Activated T-helper 1 cell treated with anti-CD3 and anti-CD28 coated beads, Interleukin-2, amount 50 U/mL, for 16 hours (primary cell): ENCODE measurements at places on chromosomes 11 and 22.

- no peak for DNase-seq
Measured at GRCh38 chr11:27281740-27282590, 81.0 kb downstream of the CCDC34 start.

GRCh38 chr11:31798057-31798553, 13.0 kb downstream of the PAX6 start:
- DNase-seq, result no peak

GRCh38 chr11:120867988-120868387, 155.9 kb upstream of the TBCEL start:
- DNase-seq, result no peak

- no peak for DNase-seq
Measured at GRCh38 chr11:117438371-117439000, 110.8 kb downstream of the CEP164 start.

DNA sequence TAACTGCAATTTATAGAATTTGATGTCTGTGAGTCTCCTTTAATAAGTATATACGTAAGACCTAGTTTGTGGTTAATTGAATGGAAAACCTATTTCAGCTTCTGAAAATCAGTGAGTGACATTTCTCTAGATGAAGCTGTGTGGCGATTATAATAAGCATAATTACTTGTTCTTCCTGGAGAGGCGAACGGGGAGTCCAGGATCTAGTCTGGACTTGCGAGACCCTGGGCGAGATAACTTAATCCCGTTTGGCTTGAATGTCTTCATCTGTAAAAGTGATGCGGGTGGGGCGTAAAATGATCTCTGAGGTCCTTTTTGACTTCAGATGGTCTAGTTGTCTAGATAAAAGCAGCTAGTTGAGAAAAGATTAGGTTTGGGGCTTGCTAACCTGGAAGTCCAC, 1.1 kb downstream of the PRRG4 start:
- no peak for DNase-seq

DNA sequence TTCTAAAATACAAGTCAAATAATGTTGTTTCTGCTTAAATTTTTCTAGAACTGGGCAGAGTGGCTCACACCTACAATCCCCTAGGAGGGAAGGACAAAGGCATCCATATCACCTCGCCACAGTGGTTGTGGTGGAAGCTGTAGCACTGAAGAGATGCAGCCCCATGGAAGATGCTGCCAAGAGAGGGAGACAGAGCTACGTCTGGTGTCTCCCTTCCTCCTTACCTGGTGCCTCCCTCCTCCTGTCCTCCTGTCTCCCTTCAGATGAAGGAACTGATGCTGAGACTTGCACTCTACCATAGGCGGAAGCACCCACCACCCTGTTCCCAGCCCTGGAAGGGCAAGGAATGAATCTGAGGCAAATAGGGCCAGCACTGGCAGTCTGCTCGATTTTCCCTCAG, 22.3 kb downstream of the MMP27 start:
- DNase-seq, result no peak

GRCh38 chr22:32858957-32859356, 57.5 kb downstream of the TIMP3 start:
- DNase-seq, result no peak

DNA sequence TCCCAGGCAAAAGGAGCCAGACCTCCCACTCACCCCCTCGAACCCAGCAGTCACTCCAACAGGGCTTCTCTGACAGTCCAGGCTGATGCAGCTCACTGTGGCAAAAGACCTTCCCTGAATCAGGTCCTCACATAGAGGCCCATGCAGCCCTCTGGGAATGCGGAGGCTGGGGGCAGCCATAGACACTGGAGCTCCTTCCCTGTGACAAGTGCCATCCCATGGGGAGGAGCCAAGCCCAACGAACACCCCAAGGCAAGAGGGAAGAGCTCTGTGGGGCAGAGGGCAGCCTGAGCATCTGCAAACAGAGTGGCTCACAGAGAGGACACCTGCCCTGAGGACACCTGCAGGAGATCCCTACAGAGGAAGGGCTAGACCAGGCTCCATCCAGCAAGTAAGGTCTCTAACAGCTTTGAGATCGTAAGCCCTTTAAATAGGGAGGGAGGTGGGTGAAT, at the start of gene LINC01488:
Gene LINC01488 (plus strand): TSS at position 271 of the 452 bp plus-strand sequence.
- no peak for DNase-seq

- DNase-seq, result no peak
Measured at GRCh38 chr11:2387266-2387987, 10.3 kb downstream of the CD81 start.

DNA sequence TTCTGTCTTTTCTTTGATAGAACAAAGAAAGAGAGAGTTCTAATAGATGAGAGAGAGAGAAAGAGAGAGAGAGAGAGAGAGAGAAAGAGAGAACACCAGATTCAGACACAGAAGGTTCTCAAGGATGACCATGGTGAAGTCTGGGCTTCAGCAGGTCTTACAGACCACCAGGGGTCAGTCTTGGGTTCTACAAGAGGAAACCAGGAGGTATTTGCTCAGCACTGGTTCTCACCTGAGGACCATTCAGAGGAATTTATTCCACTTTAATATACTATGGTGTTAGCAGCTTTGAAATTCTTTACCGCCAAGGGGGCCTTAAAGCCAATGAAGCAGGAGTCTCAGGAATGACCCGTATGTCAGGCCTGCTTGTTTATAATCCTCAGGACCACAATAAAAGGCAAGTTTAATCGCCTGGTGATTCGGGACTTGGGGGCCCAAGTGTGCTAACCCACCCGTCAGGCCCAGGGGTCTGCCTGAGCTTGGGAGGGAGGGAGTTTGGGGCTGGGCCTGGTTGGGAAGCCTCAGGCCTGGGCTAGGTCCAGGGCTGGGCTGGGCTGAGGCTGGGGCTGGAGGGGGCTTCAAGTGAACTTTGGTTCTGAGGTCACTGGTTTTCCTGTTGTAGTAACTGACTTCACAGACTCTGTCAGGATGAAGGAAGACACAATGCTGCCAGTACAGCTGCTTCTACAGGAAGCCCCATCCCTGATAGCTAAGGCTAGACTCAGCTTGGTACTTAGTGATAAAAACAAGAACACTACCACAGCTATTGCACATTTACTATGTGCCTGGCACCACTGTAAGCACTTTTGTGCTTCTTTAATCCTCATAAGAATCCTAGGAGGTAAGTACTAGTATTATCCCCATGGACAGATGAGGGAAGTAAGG, 179.2 kb upstream of the ZBED5 start:
- no peak for DNase-seq

GRCh38 chr22:30892286-30892685, 76.3 kb downstream of the MORC2 start:
- no peak for DNase-seq

GRCh38 chr11:2690596-2691354, 9.0 kb downstream of the KCNQ1OT1 start:
- DNase-seq, result no peak

DNA sequence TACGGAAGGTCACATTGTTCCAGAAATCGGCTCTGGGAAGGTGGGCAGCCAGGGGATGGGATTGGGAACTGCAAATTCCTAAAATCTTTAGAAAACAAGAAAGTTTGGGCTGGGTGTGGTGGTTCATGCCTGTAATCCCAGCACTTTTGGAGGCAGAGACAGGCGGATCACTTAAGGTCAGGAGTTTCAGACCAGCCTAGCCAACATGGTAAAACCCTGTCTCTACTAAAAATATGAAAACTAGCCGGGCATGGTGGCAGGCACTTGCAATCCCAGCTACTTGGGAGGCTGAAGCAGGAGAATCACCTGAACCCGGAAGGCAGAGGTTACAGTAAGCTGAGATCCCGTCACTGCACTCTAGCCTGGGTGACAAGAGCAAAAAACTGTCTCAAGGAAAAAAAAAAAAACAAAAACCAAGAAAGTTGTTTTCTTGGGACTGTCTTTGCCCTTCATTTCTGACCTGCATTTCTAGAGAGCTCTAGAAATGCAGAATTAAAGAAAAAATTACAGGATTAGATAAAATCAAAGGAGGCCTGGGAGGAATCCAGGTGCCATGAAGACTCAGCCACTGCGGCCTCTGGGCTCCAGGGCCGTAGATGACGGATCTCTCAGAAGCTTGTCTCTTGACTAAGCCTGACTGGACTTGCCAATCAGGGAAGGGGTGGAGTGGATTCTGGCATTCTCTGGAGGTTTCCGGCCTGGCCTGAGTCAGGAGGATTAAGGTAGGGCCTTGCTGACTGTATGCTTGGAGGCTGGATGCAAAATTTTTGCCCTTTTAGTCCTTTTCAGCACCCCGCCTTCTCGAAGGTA, 5.3 kb upstream of the MALAT1 start:
- DNase-seq, result no peak

- no peak for DNase-seq
Measured at GRCh38 chr11:124479561-124479960, 34.1 kb upstream of the OR8B8 start.

- DNase-seq, result no peak
Measured at GRCh38 chr22:23583153-23583552, 3.1 kb upstream of the IGLL1 start.

DNA sequence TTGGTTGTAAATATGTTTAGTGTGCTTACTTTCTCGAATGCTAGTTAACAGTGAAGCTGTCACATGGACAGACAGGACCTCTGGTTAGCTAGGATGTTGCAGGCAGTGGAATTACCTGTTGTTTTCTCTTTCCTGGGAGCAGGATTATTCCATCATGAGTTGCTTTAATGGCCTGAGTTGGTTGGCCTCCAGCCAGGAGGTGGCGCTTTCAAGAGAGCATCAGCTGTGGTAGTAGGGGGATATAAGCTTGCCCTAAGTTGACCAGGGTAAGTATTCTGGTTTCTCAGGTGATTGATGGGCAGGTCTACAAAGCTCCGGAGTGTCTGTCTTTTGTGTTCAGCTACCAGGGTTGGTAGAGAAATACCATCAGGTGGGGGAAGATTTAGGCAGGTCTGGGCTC, 43.5 kb downstream of the NELL1 start:
- DNase-seq, result no peak

- no peak for DNase-seq
Measured at GRCh38 chr11:29361369-29361768, 655.5 kb downstream of the KCNA4 start.

- DNase-seq, result no peak
Measured at GRCh38 chr11:63537293-63538101, 889 bp downstream of the PLAAT4 start.

DNA sequence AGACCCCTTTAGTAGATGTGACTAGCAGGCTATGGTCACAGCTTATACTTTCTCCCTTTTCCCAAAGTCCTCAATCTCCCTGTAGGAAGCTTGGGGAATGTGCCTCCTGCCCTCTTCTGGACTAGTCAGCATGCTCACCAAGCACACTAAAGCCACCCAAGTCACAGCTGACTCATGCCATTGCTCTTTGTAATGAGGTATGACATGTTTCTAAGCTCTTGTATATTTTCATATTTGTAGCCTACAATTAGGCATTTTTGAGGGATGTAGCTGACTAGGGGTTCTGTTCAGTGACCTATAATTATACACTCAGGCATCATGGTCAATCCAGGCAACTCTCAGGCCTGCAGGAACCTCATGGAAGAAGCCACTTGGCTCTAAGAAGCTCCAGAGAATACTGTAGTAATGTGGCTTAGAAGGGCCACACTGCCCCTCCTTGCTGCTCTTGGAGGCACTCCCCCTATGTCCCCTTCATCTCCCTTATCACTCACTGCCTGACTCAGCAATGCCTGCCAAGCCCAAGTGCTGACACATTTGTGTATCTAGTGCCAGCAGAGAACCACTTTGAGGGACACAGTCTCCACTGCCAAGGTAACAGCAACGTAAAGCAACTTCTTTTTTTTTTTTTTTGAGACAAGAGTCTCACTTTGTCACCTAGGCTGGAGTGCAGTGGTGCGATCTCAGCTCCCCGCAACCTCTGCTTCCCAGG, 86.2 kb downstream of the RPL27A start:
- DNase-seq, result no peak

GRCh38 chr11:850775-851763, 8.4 kb downstream of the TSPAN4 start:
- no peak for DNase-seq

DNA sequence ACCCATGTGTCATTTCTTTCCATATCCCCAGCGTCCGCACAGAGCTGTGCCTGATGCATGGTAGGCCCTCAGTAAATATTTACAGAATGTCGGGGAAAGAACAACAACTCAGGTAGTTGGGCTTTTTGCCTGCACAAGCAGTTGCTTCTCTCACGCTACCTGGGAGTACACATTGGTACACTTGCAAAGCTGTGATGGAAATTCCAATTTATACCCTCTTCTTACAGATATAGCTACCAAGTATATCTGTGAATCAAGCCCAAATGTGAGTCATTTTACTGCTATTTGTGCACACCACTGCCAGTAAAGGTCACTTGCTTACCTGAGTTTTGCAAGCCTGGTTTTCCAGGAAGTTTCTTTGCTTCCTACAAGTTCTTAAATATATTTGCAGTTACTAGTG, 333.0 kb upstream of the NARS2 start:
- no peak for DNase-seq

DNA sequence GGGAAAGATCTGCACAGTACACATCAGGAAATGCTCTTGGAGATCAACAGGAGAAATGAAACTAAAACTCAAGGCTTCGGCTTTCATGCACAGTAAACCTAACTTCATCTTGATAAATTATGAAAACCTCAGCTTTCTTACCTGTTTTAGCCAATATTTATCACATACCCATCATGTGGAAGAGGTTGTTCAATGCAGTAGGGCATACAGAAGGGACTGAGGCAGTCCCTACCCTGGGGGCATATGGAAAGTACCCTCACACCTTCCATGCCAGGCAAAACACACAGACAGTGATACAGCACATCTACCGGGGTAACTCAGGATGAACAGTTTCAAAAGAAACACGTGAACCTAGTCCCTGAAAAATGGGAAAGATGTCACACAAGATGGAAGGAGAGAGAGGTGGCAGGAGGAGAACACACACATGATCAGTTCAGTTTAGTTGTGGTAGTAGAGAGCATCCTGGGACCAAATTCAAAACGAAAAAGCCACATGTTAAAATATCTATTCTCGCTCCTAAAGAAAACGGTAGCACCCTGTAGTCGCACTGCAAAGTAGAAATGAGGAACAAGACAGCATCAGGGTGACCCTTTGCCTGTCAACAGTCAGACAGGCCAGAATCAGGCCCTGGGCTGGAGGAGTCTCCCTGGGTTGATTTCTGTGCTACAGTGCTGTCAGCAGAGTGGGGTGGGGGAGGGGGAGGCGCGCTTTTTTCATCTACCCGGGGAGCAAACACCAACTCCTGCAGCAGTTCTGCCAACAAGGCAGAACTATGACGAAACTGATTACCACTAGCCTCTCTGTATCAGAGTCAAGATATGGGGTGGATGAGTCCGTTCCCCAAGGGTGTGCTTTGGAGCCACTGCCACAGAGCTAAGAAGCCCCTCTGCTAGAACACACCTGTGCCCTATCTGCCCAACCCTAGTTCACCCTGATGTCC, 1.3 kb downstream of the HIRA start:
- no peak for DNase-seq

GRCh38 chr11:77345621-77346020, 44.1 kb upstream of the GDPD4 start:
- no peak for DNase-seq

DNA sequence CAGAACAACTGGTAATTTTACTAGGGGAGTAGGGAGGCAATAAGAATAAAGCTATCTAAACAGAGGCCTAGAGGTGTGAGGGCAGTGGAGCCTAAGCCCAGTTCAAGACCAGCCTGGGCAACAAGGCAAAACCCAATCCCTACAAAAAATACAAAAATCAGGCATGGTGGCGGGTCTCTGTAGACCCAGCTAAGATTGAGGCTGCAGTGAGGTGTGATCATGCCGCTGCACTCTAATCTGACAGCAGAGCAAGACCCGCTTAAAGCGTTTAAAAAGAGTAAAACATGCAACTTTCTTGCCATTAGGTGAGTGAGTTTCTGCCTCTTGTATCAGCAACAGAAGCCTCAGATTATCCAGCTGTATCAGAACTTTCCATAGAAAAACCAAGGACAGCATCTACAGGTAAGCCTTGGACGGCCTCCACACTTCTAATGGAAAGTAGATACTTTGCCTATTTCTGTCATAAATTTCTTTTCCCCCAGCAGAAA, 12.1 kb downstream of the TAF1D start:
- no peak for DNase-seq

- DNase-seq, result no peak
Measured at GRCh38 chr11:57202281-57202680, 20.5 kb downstream of the LRRC55 start.
